ENCODE measurements at places on chromosomes 5 and 9.

GRCh38 chr5:53265043-53265442 is 155.5 kb upstream of the MOCS2 start:
- no peak for DNase-seq

DNA sequence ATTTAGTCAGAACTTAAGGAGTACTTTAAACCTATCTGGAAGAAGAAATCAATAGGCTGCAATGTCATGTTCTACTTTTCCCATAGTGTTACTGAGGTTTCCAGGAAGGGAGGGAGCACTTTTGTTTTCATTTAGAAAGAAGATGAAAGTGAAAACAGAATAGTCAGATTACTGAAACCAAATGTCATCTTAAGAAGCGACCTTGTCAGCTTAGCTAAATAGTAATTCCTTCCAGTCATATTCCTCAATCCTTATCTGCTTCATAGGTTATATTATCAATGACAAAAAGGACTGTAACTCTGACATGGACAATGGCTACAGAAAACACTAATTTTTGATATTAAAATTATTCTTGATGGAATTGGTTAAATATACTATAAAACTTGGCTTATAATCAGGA is 27.7 kb downstream of the SAR1B start:
- DNase-seq, result no peak

DNA sequence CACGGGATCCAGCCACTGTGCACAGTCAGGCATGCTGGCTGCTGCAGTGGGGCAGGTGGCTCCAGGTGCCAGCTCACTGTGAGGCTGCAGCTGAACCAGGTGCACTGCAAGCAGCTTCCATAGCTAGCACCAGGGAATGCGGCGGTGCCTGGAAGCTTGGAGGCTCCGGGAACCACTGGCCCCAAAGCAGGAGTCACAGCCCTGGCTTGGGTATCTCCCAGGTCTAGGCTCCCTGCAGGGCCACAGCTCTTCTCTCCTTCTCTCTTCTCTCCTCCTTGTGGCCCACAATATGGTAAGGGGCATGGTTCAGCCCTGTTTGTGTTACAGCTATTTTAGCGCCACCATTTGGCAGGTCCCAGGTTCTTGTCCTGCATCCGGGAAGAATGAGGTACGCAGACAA is 6.7 kb upstream of the MTMR12 start:
- DNase-seq, result no peak

- DNase-seq, result peak; percentile 53
These were observed 17.0 kb upstream of the AUH start for GRCh38 chr9:91378695-91379127.

- no peak for DNase-seq
These were observed 634.9 kb upstream of the ZNF608 start for GRCh38 chr5:125381290-125381689.

- DNase-seq, result no peak
These were observed 9.3 kb downstream of the P4HA2 start for GRCh38 chr5:132218321-132218720.

- peak; percentile 33 for DNase-seq
These were observed 21.1 kb downstream of the LIFR start for GRCh38 chr5:38535248-38535750.

DNA sequence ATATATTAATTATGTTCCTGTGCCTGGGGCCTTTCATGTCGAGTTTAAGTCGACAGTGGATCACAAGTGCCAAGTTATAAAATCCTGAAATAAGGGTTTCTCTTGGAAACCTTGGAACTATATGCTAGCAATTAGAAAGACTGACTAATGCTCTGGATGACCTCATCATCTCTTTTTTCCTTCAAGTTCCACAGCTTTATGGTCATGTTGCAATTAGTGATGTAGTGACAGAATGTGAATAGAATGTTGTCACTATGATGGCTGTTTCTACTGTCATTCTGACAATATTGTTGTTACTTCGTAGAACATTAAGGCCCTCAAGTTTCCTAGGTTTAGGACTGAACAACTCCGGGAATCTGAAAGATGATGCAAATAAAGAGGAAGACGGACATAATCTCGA is 368.0 kb upstream of the SEMA6A start:
- DNase-seq, result peak; percentile 13

DNA sequence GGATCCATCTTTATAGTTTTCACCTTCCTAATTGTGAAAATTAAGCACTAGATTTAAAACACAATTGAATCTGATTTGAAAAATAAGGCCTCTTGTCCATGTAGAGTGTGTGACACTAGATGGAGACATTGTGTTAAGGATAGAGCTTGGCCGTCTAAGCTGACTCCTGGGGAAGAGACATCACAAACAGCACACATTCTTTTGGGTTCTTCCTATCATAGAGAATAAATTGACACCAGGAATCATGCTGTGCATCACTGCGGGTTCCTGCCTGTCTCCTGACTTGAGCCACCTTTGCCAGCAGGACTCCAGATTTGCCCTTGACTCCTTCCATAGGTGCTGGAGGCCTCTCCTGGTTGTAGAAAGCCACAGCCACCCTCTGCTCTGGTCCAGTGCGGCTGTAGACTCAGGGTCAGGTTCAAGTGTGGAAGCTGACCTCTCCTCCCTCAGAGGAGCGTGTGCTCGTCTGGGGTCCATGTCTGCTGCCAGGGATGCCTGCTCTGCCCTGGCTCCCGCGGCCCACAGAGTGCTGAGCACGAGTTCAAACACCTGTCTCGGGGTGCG is 11.2 kb downstream of the ROPN1L start:
- peak; percentile 91 for DNase-seq

DNA sequence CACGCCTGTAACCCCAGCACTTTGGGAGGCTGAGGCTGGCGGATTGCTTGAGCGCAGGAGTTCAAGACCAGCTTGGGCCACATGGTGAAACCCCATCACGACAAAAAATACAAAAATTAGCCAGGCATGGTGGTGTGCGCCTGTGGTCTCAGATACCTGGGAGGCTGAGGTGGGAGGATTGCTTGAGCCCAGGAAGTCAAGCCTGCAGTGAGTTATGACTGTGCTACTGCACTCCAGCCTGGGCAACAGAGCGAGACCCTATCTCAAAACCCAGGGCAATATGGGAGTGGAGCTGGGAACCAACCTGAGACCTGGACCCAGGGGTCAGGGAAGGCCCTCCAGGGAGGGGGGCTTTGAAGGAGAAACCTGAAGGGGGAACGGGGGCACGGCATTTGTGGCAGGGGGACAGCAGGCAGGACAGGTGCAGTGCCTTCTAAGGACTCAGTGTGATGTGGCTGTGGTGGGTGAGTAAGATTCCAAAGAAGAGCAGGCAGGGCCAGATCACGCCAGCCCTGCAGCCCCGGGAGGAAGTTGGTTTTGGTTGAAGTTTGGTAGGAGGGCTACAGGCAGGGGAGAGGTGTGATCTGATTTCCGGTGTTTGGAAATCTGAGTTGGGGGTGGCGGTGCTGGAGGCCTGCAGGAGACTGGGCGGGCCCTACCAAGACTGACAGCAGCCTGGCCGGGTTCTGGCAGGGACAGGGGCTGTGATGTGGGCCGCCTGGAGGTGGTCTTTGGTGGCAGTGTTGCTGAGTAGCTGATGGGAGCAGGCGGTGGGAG is 46.2 kb downstream of the NTNG2 start:
- DNase-seq, result no peak

DNA sequence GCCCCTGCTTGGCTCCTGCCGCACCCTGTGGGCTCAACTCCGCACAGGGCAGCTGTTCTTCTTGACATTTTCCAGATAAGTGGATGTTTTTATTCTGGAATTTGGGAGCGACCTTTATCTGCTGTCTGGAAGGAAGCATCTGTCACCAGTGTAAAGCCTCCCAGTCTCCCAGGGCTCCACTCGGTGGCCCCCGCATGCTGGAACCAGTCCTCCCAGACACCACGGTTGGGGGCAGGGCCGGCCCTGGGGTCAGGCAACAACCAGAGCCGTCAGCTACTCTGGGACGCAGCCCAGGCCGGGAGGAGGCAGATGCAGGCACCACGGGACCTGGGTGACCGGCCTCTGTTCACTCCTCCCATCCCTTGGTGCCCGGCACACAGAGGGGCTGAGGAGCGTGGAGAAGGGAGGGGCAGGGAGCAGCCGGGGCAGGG is 92.8 kb upstream of the ADAMTS2 start:
- no peak for DNase-seq

GRCh38 chr5:150303660-150304386 is 1.1 kb upstream of the ARSI start:
- DNase-seq, result peak; percentile 38

DNA sequence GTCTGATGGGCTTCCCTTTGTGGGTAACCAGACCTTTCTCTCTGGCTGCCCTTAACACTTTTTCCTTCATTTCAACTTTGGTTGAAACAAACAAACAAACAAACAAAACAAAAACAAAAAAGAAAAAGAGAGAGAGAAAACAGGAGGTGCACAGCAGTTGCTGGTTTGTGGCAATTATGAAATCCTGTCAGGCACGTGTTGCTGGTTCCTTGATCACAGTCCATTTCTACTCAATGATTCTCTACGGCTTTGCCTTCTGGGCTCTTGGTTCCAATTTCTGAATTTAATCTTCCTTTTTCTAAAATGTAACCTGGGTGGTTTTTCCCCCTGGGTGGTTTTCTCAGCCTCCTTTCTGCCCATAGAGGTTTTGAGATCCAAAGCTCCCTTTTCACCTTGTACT is 17.8 kb upstream of the PANK3 start:
- no peak for DNase-seq

GRCh38 chr9:36119476-36119875 is 17.1 kb upstream of the GLIPR2 start:
- no peak for DNase-seq

DNA sequence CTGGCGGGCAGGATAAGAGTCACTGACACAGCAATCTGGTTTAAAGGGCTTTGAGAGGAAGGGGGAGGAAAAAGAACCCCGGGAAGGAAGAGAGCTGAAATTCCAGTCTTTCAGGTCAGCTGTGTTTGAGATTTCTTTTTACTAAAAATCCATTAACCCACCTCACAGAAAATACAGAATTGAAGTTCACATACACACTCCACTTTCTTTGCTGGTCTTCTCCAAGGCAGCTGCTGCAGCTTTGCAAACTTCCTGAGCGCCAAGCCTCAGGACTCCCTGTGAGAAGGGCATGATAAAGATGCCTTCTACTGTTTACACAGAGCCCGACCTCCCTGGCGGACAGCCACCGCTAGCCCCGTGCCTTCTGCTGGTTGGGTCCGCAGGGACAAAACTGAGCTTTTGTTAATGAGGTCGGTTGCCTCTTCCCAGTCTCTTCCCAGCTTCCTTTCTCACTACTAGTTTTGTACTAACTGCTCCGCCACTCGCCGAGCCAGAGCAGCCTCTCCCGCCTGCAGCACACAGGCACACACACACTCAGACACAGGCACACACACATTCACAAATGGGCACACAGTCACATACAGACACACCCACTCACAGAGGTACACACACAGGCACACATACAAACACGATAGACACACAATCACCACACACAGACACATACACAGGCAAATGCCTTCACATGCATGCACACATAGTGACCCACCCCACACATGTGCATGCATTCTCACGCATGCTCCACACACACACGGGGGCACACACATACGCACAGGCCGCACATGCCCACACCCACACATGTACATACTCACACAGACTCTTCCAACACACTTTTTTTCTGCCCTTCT is at the start of gene FREM1:
Gene FREM1 (minus strand): TSS at position 468 of the 845 bp plus-strand sequence. CDS start 41,451 bp downstream, outside the sequence.
- DNase-seq, result peak; percentile 45

DNA sequence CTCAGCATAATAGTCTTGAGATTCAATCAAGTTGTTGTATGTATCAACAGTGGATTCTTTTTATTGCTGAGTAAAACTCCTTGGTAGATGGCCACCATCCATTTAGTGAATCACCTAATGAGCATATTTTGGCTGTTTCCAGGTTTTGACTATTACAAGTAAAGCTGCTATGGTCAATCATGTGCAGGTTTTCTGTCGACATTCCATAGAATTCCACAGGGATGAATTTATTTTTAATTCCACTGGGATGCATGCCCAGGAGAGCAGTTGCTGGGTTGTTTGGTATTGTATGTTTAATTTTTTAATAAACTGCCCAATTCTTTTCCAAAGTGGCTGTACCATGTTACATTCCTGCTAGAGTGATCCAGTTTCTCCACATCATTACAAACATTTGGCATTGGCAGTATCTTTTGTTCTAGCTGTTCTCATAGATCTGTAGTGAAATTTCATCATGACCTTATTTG is 10.5 kb upstream of the S1PR3 start:
- DNase-seq, result peak; percentile 92

DNA sequence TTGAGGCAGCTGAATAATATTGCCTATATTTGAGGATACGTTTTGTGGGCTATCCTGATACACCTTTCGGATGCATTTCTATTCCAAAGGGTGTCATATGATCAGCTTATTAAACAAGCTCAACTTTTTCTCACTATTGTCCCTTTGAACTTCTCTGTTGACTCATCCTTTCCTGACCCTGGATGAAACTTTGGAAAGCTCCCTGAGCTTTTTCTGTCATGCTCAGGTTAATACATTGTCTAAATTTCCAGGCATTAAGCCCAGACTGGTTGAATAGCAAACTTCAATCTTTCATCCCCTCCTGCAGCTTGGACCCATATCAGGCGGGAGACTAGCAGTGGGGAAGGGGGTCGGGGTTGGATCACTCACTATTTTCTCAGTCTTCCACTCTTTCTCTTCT is 104.9 kb upstream of the PTPN3 start:
- DNase-seq, result peak; percentile 17

- DNase-seq, result no peak
These were observed 67.0 kb upstream of the GNE start for GRCh38 chr9:36325081-36325828.

DNA sequence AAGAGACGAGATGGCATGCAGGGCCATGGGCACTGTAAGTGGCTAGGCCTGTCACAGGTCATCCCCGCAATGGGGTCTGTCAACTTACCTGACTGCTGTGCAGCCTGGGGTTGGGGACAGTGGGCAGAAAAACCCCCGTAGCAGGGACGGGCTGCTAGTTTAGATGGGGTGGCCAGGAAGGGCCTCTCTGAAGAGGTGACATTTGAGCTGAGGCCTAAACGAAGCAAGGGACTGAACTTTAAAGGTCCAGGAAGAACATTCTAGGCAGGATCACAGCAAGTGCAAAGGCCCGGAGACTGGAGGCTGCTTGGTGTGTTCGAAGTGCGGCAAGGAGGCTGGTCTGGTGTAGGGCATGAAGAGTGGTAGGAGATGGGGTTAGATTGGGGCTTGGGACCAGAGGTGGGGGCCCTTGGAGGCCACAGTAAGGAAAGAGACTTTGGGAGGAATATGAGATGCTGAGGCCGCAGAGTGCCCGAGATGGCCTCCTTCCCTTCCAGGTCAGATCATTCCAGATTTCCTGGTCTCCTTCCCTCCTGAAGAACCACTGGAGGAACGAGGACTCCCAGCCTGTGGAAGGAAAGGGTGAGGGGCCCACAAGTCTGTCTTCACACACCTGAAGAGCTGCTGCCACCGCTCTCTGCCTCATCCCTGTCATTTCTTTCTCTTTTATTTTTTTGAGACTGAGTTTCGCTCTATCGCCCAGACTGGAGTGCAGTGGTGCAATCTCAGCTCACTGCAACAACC is 37.9 kb upstream of the SH3PXD2B start:
- DNase-seq, result no peak

GRCh38 chr9:113274474-113275156 is 757 bp downstream of the CDC26 start:
- peak; percentile 82 for DNase-seq

GRCh38 chr5:113205323-113205722 is 228.7 kb downstream of the DCP2 start:
- no peak for DNase-seq

GRCh38 chr5:108143581-108143980 is 238.3 kb downstream of the FBXL17 start:
- DNase-seq, result peak; percentile 75
